ENCODE measurements at places on chromosomes 4 and X. TPM values are rescaled to one million over a fixed set of nuclear protein-coding genes. Genes with fewer than 3 reads are reported as not detected.

GRCh38 chr4:24795666-24796381, 451 bp downstream of the SOD3 start:
- H3K4me1 ChIP-seq: no peaks in the 10 kb centered on the region
- H3K27ac ChIP-seq: peak overlapping the region; percentile 57
- no peak for DNase-seq

DNA sequence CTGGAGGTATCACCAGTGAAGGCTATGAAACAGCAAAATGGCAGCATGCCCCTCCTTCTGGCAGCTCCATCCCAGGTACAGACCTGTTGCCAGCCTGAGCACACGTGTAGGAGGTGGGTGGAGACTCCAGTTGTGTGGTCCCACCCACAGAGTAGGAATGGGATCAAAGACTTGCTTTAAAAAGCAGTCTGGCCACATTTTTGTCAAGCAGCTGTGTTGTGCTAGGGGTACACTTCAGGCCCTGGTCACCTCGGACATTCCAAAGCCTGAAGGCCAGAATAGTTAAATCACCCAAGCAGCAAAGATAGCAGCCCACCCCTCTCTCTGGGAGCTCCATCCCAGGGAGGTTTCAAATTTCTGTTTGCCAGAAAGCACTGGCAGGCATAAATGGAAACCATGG, 20.3 kb upstream of the AMBN start:
- H3K27me3 ChIP-seq: no peaks in the 10 kb centered on the region
- no peaks in the 10 kb centered on the region for H3K4me1 ChIP-seq
- no peaks in the 10 kb centered on the region for H3K36me3 ChIP-seq
- H3K4me3 ChIP-seq: no peak overlapping the region
- no peak overlapping the region for H3K27ac ChIP-seq

- H3K4me1 ChIP-seq: peaks cover 5% of the 10 kb centered on the region
- no peak for DNase-seq
- no peak overlapping the region for H3K4me3 ChIP-seq
- no peaks in the 10 kb centered on the region for H3K27me3 ChIP-seq
Measured at GRCh38 chrX:46569621-46570020, 3.9 kb upstream of the CHST7 start.

- no peak for DNase-seq
- H3K27me3 ChIP-seq: no peaks in the 10 kb centered on the region
- no peaks in the 10 kb centered on the region for H3K36me3 ChIP-seq
- H3K4me3 ChIP-seq: no peak overlapping the region
Measured at GRCh38 chr4:124135409-124135813, 577.1 kb downstream of the ANKRD50 start.

DNA sequence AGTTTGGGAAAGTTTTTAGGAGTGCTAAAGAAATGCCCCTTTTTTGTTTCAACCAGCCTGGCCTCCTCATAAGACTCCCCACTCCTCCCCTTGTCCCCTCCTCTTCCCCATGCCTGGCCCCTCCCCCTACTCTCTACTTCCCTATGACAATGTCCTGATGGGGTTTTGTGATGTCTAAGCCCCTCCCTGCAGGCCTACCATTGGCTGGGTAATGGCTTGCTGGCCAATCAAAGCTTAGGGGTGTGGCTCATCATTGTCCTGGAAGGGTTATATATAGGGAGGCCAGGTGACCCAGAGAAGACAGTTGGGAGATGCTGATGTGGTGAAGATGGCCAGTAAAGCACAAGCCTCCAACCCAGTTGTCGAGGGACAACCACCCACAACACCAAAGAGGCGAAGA, 48.2 kb upstream of the PASD1 start:
- no peaks in the 10 kb centered on the region for H3K27me3 ChIP-seq
- DNase-seq: no peak
- H3K4me1 ChIP-seq: no peaks in the 10 kb centered on the region

GRCh38 chr4:178242655-178243054, 800.4 kb upstream of the AGA start:
- H3K4me3 ChIP-seq: no peak overlapping the region
- H3K4me1 ChIP-seq: no peaks in the 10 kb centered on the region
- no peaks in the 10 kb centered on the region for H3K36me3 ChIP-seq
- no peaks in the 10 kb centered on the region for H3K27me3 ChIP-seq
- DNase-seq: no peak

- H3K27me3 ChIP-seq: no peaks in the 10 kb centered on the region
- no peak overlapping the region for H3K4me3 ChIP-seq
- no peaks in the 10 kb centered on the region for H3K36me3 ChIP-seq
- H3K27ac ChIP-seq: peak overlapping the region; percentile 11
- DNase-seq: no peak
Measured at GRCh38 chr4:76984788-76985211, 35.2 kb downstream of the SEPTIN11 start.

- H3K27me3 ChIP-seq: no peaks in the 10 kb centered on the region
- no peak for DNase-seq
- H3K36me3 ChIP-seq: peaks cover 10% of the 10 kb centered on the region
- H3K4me3 ChIP-seq: no peak overlapping the region
- peak overlapping the region; percentile 63 for H3K27ac ChIP-seq
Measured at GRCh38 chr4:38131371-38132091, 171.3 kb downstream of the PTTG2 start.

GRCh38 chrX:44178274-44179053, 165.0 kb downstream of the EFHC2 start:
- no peaks in the 10 kb centered on the region for H3K27me3 ChIP-seq
- H3K4me1 ChIP-seq: no peaks in the 10 kb centered on the region
- H3K4me3 ChIP-seq: no peak overlapping the region
- no peaks in the 10 kb centered on the region for H3K36me3 ChIP-seq
- H3K27ac ChIP-seq: no peak overlapping the region

DNA sequence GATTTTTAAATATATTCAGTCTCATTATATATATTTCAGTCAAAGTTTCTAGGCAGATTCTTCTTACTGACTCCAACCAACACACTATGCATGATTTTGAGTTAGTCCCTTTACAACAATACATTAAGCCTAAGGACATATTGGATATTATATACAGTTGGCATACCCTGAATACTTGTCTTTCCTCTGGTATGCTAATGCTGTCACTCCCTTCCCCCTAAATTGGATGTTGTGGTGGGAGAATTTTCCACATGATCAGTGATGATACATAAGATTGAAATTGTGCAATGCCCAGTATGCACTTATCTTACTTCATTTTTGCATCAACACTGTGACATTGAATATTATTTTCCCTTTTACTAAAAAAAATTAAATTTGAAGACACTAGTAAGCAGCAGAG, 935.2 kb downstream of the PCDH7 start:
- no peaks in the 10 kb centered on the region for H3K4me1 ChIP-seq
- DNase-seq: no peak

DNA sequence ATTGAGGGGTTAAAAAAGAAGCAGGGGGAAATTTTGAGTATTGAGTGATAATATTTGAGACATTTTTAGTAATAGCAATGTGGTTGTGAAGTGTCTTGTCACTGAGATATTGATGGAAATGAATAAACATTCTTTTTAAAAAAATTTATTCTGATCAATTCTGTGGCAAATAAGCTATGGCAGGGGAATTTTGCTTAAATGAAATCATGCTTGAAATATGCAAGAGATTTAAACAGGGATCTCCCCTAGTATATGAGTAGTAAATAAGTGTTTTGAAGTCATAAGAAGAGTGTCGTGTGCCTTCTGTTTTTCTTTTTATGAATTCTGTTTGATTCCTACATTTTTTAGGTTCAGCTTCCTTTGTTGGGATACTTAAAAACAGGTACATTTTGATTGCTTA, 23.2 kb downstream of the IL15 start:
- H3K27ac ChIP-seq: no peak overlapping the region
- no peaks in the 10 kb centered on the region for H3K4me1 ChIP-seq
- no peaks in the 10 kb centered on the region for H3K36me3 ChIP-seq
- H3K4me3 ChIP-seq: no peak overlapping the region
- no peaks in the 10 kb centered on the region for H3K27me3 ChIP-seq
- no peak for DNase-seq

DNA sequence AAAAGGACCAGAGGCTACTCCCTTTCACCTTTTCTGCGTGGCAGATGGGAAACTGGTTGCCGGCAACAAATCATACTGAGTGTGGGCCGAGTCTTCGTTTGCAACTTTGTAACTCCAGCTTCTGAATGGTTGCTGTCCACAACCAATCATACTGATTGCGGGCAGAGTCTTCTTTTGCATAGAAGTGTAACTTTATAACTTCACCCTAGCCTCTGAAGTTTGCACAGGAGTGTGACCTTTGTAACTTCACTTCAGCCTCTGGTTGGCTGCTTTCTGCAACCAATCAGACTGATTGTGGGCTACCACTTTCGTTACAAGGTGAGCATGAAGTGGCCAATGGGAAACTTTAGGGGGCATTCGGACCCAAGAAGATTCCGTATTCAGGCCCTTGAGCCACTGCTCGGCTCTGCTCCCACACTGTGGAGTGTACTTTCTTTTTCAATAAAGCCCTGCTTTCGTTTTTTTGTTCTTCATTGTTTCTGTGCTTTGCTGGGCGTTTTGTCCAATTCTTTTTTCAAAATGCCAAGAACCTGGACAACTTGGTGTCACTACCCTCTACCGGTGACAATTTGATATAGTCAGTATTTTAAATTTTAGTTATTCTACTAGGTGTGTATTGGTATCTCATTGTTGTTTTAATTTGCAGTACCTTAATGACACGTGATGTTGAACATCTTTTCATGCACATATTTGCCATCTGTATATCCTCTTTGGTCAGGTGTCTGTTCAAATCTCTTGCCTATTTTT, 9.0 kb upstream of the PAGE5 start:
- H3K27ac ChIP-seq: no peak overlapping the region
- H3K4me1 ChIP-seq: no peaks in the 10 kb centered on the region
- no peak overlapping the region for H3K4me3 ChIP-seq
- no peaks in the 10 kb centered on the region for H3K36me3 ChIP-seq
- DNase-seq: no peak
- no peaks in the 10 kb centered on the region for H3K27me3 ChIP-seq

GRCh38 chr4:140312100-140312499, 61.3 kb upstream of the SCOC start:
- H3K36me3 ChIP-seq: no peaks in the 10 kb centered on the region
- H3K4me3 ChIP-seq: no peak overlapping the region
- no peak for DNase-seq
- no peak overlapping the region for H3K27ac ChIP-seq
- H3K4me1 ChIP-seq: no peaks in the 10 kb centered on the region

- H3K27me3 ChIP-seq: no peaks in the 10 kb centered on the region
- no peak overlapping the region for H3K27ac ChIP-seq
- H3K36me3 ChIP-seq: no peaks in the 10 kb centered on the region
- H3K4me3 ChIP-seq: no peak overlapping the region
- no peak for DNase-seq
Measured at GRCh38 chr4:176188654-176189053, 6.7 kb downstream of the SPATA4 start.

DNA sequence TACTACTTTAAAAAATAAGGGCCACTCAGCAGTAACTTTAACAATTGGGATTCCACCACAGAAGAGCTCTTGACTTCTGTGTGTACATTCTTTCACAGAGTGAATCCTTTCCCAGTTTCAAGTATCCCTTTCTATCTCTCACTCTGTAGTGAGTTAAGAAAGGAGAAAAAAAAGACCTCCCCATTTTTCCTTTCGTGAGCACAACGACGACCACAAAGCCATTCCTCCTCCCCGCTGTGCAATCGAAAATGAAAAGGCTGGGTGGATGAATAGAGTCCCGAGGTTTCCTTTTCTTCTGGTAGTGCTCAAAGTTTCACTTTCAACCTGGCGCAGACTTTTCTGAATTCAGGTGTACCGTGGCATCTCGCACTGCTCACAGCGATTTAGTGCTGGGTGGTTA, 58.0 kb downstream of the TAB3 start:
- H3K27ac ChIP-seq: no peak overlapping the region
- no peaks in the 10 kb centered on the region for H3K4me1 ChIP-seq
- DNase-seq: no peak

GRCh38 chr4:40201898-40202297, 5.1 kb downstream of the RHOH start:
- no peak for DNase-seq
- H3K4me3 ChIP-seq: no peak overlapping the region
- no peaks in the 10 kb centered on the region for H3K27me3 ChIP-seq
- H3K4me1 ChIP-seq: no peaks in the 10 kb centered on the region
- H3K36me3 ChIP-seq: no peaks in the 10 kb centered on the region

DNA sequence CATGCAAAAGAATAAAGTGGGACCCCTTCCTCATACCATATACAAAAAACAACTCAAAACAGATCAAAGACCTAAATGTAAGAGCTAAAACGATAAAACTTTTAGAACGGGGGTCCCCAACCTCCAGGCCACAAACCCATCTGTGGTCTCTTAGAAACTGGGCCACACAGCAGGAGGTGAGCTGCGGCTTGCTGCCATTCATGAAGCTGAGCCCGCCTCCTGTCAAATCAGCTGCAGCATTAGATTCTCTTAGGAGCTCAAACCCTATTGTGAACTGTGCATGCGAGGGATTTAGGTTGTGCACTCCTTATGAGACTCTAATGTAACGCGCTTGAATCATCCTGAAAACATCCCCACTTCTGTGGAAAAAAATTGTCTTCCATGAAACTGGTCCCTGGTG, 7.0 kb upstream of the GATA1 start:
- H3K27me3 ChIP-seq: no peaks in the 10 kb centered on the region
- H3K36me3 ChIP-seq: no peaks in the 10 kb centered on the region
- H3K27ac ChIP-seq: no peak overlapping the region

GRCh38 chr4:110485452-110485851, 9.5 kb downstream of the ENPEP start:
- H3K36me3 ChIP-seq: peaks cover 7% of the 10 kb centered on the region
- no peak for DNase-seq
- H3K27me3 ChIP-seq: no peaks in the 10 kb centered on the region
- H3K4me1 ChIP-seq: no peaks in the 10 kb centered on the region

The ASB12 gene
- total RNA-seq: not detected

The PNMA3 gene
- total RNA-seq: 0.47 TPM

The KLHL34 gene
- 5.8 TPM for total RNA-seq

The AKAP14 gene
- not detected for total RNA-seq
